ENCODE measurements at places on chromosomes 3 and 15.

- no peak for DNase-seq
These were observed 8.6 kb upstream of the NR2F2 start for GRCh38 chr15:96321639-96322535.

DNA sequence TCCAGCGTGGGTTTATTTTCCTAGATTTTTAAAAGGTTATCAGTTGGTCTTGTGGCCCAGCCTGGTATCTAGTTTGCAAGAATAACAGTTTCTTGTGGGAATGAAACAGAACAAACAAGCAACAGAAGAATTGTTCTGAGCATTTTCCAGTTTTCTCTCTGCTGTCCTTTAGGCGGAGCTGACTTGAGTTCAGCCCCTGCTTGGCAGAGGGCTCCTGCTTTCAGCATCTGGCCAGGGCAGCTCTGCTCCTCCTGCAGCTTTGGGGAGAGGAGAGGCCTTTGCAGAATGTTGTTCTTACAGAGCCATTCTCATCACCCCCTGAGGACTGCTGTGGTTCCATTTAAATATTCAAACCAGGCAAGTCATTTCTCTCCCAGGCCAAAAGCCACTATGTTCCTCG is 117.7 kb downstream of the ALDH1A2 start:
- peak; percentile 81 for DNase-seq

DNA sequence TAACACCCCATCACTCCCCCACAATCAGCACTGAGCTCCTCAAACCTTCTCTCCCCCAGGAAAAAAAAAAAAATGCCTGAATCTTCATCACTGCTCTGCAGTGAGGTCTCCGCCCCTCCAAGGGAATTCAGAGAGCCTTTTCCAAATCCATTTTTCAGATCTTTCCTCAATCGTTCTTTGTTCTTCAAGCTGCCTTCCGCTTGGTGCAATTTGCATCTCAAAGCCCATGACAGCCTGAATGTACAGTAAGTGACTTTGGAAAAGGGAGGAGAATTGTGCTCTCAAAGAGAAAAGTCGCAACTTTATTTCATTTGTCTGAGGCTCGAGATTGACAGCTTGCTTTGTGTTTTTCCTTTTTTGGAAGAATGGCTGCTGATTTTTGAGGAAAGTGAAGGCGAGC is 75.0 kb downstream of the CORO2B start:
- no peak for DNase-seq

DNA sequence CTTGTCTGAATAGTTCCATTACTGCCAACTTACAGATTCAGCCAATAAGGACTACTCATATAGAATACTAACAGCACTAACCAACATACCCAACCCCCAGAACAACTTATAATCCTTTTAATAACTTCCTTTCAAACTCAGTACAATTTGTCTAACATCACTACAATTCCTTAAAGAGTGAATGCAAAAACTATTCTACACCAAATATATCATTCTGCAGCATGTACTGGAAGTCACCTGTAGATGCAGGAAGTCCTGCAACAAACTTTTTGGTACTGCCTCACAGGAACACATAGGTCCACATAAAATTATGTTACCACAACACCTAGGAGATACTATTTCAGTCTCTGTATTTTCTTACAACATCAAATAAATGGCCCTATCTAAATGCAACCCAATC is 2.1 kb downstream of the CCNL1 start:
- no peak for DNase-seq

DNA sequence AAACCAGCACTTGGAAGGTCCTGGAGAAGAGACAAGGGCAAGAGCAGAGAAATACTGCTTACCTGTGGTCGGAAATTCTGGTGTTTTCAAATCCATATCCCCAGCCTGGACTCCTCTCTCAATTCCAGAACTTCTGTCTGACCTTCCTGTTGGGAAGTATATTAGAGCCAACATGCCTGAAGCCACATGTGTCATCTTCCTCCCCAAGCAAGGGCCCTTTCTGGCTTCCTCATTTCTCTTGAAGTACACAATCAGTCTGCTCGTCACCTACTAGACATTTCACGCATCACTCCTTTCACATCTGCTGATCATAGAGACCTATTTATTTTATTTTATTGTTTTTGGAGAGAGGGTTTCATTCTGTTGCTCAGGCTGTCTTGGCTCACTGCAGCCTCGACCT is 8.4 kb downstream of the PARP14 start:
- DNase-seq, result no peak

- no peak for DNase-seq
These were observed 297.1 kb downstream of the NSUN3 start for GRCh38 chr3:94359996-94360395.

DNA sequence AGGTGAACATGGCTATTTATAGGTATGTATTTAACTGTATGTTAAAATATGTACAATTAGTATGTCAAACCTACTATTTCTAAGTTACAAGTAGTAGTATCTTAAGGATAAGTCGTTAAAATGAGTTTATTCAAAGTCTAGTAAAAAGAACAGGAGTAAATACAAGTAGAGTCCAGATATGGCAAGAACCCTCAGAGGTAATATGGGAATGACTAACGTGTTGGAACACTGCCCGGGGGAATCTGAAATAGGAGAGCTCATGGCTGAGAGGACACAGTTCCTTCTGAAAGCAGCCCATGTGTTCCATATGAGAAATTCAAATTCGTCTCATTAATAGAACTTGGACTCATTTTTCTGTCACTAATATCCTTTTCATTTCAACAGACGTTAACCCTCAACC is 158.8 kb downstream of the CLSTN2 start:
- peak; percentile 88 for DNase-seq

DNA sequence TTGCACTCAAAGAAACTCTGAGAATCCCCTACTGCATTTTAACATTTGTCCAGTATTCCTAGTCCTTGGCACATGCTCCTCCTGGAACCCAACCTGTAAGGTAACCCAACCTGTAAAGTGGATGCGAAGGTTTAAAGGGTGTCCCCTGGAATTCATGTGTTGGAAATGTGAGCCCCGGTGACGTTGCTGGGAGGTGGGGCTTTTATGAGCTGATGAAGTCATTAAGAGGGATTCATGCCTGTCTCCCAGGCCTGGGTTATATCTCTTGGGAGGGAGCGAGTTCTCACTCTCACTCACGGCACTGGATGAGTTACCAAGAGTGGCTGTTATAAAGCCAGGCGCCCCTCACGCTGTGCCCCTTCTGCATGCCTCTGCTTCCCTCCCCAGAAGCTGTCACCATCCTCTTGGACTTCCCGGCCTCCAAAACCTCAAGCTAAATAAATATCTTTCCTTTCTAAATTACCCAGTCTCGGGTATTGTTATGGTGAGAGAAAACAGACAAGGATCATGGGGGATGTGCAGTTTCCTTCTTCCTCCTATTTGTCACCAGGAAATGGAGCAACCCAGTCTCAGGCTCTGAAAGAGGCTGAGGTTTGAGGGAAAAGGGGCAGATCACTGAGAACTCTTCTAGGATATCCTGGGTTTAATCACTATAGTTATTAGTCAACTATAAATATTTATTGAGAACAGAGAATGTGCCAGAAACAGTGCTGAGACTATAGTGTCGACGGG is 7.6 kb downstream of the XXYLT1 start:
- no peak for DNase-seq

GRCh38 chr3:94405258-94406035 is 342.6 kb downstream of the NSUN3 start:
- no peak for DNase-seq

DNA sequence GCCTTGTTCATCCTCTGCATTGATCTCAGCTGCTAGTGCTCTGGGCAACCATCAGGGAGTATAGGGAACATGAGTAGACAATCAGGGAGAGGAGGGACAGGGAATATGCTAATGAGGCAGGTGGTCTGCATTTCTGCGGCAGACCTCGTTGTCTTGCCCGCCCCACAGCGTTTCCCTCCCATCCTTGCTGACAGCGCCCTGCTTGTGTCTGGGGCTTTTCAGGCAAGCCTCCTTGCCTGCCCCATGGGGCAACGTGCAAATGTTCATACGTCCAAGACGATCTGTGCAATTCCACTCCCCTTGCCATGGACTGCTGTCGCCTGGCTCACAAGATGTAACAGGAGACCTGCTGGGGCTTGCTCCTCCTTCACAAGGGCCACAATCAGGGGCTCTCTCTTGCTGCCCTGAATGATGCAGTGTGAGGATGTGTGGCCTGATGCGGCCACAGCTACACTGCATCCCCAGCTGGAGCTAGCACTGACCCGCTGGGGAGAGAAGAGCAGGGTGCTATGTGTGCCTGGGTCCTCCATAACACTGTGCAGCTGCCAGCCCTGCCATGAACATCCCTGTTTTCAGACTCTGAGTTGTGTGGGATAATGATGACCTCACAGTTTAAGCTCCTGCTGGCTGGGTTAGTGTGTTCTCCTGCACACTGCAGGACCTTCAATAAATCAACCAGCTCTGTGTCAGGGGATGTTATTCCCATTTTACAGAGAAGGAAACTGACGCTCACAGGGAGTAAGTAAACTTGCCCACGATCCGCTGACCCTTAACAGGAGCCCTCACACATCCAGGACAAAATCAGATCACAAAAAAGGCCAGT is 211.3 kb downstream of the KLF13 start:
- DNase-seq, result no peak

DNA sequence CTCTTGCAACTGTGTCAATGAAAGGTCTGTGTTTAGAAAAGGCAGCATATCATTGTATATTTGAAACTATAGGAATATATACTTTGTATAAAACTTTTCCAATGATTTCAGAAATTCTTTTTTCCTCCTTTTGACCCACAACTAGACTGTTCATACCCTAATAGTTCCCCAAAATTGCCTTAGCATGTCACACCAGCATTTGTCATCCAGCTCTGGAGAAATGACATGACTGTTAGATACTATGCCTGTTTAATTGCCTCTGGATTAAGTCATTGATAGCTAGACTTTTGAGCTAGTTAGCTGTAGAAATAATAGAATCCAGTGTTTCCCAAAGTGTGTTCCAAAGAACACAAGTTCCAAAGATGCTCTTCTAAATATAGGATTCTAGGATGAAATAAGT is 32.4 kb downstream of the B3GALNT1 start:
- no peak for DNase-seq

GRCh38 chr3:119330181-119330580 is 36.0 kb downstream of the ARHGAP31 start:
- no peak for DNase-seq

- no peak for DNase-seq
These were observed 64.8 kb upstream of the CLSTN2 start for GRCh38 chr3:139870000-139870675.

- peak; percentile 55 for DNase-seq
These were observed 29.1 kb downstream of the ANKRD28 start for GRCh38 chr3:15768421-15769255.

- DNase-seq, result no peak
These were observed 320.9 kb upstream of the ICE2 start for GRCh38 chr15:60799885-60800284.

DNA sequence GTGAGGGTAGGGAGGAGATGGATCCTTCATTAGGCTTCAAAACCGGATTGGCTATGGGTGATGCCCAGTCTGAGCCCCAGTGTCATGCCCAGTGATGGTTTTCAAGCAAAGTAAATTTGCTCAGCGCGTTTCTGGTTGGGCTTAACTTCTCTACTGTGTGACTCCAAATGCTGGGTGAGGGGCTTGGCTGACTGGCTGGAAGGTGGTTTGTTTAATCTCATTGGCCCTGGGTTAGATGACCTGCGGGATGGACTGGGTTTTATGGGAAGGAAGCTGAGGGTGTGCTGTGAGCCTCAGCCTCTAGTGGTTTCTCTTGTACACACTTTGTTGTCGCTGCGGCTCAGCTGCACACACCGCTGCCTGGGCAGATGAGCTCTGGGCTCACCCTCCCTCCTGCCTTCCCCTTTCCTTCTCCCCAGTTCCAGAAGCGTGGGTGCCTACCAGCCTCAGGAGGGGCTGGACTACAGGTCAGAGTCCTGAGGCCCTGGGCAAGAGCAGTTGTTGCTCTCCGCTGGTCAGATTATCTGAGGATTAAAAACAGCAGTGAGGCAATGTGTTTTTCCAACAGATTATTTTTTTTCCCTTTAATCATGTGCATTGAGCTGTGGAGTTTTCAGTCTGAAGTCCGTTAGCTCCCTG is 18.6 kb downstream of the PDIA5 start:
- no peak for DNase-seq

DNA sequence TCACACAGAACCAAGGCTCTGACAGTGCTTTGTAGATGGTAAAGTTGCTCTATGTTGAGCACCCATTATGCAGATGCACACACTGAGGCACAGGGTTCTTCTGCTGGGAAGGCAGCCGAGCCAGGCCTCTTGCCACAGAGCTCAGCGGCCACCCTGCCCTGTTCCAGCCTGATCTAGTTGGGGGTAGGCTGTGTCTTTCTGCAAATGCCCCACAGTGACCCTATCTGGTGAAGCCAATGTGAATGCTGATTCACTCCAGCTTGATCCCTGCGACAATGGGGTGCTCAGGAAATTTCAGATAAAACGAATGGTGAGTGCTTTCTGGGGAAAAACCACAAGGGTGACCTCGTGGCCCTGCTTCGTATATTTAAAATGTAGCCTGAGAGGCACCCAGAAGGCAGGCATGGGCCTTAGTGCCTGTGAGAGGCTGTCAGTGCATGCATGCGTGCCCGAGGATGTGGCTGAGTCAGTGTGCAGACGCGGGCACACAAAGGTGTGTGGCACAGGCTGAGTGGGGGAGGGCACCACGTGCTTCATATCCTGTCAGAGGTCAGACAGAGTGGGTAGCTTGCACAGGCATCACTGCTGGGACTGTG is 85.7 kb downstream of the ATP2B2 start:
- DNase-seq, result no peak

GRCh38 chr15:85402195-85402881 is 21.9 kb downstream of the AKAP13 start:
- no peak for DNase-seq

- DNase-seq, result no peak
These were observed 30.3 kb upstream of the ESYT3 start for GRCh38 chr3:138404121-138404520.

DNA sequence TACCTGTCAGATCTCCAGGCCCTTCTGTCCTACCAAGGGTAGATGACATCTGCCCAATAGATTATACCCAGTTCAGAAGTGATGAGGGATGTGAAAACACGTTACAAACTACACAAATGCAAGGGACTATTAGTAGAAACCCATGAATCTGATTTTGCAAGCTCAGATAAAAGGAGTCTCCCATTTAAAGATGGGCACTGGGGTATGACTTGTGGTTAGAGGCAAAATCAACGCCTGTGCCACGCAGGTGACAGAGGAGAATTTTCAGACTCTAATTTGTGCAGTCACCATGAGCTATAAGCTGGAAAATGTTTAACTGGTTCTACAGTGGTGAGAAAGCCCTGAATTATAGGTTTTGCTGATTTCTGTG is 184.4 kb upstream of the LPP start:
- DNase-seq, result no peak

DNA sequence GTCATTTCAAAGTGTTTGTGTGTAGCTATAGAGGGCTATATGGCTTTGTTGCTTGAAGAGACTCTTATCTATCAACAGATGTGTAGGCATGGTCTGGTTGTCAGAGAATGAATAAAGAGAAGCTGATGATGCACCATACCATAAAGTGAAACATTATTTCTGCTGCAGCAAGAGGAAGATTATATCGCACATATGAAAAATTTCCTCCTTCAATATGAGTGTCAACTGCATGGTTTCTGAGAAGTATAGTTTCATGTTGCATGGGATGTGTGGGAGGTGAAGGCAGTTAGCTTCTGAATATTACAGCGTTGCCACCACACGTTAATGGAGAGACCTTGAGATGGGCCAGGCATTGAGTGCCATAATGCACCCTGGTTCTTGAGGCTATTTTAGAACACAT is 217.9 kb downstream of the SATB1 start:
- no peak for DNase-seq

GRCh38 chr3:133750259-133750656 is 4.1 kb downstream of the TF start:
- DNase-seq, result peak; percentile 19

Measured in muscle of back (tissue), 13 donors.